ENCODE measurements at places on chromosomes 3 and 15. TPM values are rescaled to one million over a fixed set of nuclear protein-coding genes. Genes with fewer than 3 reads are reported as not detected.

Gene FAM107A
- 0.46 TPM for total RNA-seq

Gene CDHR4
- 0.24 TPM for total RNA-seq

Gene PKM
- 3,134 TPM for total RNA-seq

Gene ANKRD34C
- total RNA-seq, result not detected

Gene SI
- total RNA-seq, result not detected

Gene EEF1AKMT4
- total RNA-seq, result 10.6 TPM

Gene DLL4
- 2.3 TPM for total RNA-seq

Gene DYNLT2B
- 25.7 TPM for total RNA-seq

Gene CADPS
- total RNA-seq, result not detected

Gene ATP13A5
- total RNA-seq, result not detected

Gene EXD1
- 0.35 TPM for total RNA-seq
